ENCODE measurements at places on chromosomes 5 and 9.

GRCh38 chr5:81631124-81631523, 119.8 kb downstream of the SSBP2 start:
- no peak for DNase-seq

DNA sequence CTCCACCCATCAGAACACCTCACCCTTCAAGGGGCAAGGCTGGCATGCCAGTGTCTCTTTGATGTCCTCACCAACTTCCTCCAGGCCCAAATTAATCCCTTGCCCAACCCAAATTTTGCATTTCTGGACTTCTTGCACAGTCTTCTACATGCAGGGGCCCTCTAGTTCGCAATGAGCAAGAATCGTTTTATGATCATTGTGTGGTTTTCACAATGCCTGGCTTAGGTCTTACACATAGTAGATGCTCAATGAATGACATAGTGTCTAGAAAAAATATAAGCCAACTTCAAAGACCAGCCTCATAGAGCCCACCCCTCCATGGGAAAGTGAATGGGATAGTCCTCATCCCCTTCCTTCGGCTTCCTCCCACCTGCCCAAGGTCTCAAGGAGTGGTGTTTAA, 9.8 kb upstream of the ESM1 start:
- no peak for DNase-seq

DNA sequence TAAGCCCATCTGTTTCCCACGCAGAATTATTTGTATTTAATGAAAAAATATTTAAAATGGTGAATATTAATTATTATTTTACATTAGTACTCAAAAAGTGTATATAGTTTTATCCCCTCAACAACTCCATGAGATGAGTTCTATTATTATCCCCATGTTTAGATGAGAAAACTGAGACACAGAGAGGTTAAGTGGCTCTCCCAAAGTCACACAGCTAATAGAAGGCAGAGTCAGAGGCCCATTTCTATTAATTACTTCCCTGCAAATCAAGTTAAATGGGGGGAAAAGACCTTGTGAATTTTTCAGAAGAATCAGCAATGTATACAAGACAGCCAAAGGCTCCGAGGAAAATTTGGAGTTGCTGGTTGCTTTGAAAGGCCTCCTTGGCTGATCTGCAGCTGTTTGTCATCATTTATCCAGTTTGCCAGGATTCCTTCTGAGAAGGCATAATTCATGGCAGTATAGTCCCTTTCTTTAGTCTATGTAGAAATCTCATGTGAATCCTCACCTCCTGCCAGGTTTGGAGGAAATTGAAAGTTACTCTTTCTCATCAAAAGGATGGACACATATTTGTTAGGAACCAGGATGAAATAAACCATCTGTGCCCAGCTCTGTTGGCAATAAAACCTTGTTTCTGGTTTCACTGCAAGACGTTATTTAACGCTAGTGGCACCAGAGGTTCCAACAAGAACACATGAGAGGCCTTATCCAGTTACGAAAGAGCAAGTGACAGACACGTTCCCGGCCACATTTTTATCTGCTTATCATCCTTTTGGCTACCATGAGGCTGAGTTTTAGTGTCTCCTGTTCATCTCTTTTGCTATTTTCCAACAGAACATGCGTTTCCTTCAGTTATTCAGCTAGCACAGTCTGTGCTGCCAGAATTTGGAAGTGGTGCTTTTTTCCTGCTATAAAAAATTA, 621 bp downstream of the FYB1 start:
- DNase-seq: no peak

- peak; percentile 8 for DNase-seq
Observed at GRCh38 chr5:64074533-64074932, 91.1 kb upstream of the RNF180 start.

All from NCI-H1436 (cell line).